ENCODE measurements at places on chromosomes 3 and 15. TPM values are rescaled to one million over a fixed set of nuclear protein-coding genes. Genes with fewer than 3 reads are reported as not detected.

DNA sequence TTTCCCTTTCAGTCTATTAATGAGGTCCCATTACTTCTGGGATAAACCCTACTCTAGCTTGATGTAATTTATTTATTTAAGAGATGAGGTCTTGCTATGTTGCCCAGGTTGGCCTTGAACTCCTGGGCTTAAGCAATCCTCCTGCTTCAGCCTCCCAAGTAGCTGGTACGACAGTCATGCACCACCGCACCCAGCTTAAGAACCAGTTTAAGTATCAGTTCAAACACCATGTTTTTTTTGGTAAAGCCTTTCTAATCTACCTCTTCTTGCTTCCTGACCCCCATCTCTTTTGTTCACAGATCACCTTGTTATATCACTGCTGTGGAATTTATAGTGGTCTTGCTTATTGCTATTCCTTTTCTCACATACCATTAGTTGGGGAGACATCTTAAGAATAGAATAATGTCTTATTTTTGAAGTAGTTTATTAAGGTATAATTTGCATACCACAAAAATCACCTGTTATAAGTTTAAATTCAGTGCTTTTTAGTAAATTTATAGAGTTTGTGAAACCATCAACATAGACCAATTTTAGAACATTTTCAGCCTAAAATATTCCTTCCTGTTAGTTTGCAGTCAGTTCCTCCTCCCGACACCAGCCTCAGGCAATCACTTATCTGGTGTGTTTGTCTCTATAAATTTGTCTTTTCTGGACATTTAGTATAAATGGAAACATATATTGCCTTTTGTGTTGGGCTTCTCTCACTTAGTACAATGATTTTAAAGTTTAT lies 257.9 kb downstream of the PDCD6IP start:
- no peak for DNase-seq

DNA sequence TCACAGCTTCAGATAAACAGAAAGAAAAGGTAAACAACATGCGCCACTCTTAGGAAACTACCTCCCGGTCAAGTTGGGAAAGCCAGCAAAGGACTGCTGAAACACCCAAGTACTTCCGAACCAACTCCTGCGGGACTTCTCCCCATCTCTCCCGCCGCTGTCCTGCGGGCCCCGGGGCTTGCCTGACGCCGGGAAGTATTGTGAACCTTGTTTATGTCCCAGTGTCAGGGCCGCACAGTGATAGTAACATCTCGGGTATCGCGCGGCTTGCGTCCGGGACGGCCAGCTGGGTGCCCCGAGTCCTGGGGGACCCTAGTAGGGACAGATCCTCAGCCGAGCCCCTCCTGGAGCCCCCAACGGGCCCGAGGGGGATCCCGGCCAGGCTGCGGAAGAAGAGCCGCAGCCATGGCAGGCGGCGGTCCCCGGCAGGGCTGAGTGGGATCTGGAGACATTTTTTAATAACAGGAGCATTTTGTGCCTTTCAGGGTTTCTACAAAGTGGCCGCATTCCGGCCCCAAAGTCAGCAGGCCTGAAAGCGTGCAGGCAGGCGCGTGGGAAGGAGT lies 756 bp downstream of the CLPX start:
- peak; percentile 51 for DNase-seq

- no peak for DNase-seq
These were observed 37.7 kb downstream of the AMOTL2 start for GRCh38 chr3:134336587-134336986.

DNA sequence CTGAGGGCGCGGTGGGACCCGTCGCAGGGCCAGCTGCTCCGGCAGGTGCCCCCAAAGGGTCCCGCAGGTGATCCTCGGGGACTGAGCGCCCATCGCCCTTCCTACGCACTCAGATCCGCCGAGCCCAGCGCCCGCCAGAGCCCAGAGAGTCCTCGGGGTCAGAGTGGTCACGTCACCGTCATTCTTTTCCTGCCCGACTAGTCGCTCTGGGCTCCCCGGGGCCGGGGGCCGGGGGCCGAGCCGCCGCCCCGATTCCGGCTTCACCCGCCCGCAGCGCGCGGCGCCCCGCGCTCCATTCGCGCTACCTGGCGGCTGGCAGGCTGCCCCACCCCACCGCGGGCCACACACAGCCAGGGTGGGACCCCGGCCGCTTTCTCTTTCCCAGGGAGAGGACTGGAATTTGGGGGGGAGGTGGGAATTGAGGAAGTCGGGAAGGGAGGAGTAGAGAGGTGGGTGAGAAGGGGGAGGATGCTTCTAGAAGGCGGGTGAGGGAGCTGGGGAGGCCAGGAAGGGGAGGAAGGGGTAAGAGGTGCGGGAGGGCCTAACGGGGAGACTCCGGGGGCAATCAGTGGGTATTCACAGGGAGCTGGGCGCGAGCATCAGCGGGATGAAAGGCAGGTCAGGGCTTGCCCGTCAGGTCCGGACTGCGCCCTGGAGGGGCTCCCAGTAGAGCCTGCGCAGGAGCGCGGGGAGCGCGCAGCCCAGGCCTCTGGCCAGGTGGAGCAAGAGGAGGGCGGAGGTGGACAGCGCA lies 36.1 kb upstream of the EPHB3 start:
- DNase-seq = no peak

GRCh38 chr3:10274601-10275000 lies 18.1 kb downstream of the GHRL start:
- no peak for DNase-seq

DNA sequence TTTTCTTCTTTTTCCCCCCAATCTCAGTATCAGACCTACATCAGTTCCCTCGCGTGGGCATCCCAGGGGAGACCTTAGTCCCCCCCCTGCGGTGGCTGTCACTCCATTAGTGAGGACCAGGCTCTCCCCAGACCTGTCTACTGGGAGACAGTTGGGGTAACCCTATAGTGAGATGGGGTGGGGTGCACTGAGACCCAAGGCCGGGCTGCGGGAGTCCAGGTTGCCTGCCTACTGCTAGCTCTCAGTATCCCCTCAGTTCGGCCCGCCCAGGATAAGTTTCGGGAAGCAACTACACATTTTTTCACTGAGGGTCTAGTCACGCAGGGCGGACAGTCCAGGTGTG lies 671 bp upstream of the DCUN1D1 start:
- DNase-seq = no peak

DNA sequence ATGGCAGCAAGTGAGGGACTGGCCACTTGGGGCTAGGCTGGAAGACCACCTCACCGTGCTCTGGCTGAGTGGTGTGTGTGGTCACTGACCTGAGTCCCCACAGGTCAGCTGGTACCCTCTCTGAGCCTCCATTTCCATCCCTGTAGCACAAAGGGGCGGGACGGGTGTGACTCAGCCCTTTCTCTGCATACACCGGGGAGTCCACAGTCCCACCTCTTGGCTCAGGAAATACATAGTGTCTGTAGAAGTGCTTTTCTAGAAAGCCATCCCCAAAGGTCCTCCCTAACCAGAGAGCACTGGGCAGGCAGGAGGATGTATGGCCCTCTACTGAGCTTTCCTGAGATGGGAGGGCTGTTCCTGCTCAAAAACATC lies 27.2 kb downstream of the WNT7A start:
- no peak for DNase-seq

DNA sequence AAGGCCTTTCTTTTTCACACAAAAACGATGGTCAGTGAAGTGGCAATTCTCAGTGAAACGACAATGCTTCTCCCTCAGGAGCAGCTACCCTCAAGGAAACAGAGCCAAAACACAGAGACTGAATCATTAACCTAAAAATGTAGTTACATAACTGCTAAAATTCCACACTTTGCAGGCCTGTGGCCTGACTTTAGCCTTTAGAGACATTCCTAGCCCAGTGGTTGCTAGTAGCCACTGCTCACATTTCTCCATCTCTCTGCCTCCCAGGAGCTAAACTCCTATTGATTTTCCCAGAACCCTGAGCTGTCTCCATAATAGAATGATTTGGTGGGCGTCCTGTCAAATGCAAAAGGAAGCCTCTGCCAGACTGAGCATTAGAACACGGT lies 630.1 kb upstream of the KCNMB2 start:
- DNase-seq = no peak

GRCh38 chr15:63500265-63501250 lies 3.8 kb upstream of the USP3 start:
- DNase-seq = no peak

- no peak for DNase-seq
These were observed 11.6 kb downstream of the EAF1 start for GRCh38 chr3:15438983-15439382.

AHSG gene
- 0.45 TPM for polyA plus RNA-seq

DNA sequence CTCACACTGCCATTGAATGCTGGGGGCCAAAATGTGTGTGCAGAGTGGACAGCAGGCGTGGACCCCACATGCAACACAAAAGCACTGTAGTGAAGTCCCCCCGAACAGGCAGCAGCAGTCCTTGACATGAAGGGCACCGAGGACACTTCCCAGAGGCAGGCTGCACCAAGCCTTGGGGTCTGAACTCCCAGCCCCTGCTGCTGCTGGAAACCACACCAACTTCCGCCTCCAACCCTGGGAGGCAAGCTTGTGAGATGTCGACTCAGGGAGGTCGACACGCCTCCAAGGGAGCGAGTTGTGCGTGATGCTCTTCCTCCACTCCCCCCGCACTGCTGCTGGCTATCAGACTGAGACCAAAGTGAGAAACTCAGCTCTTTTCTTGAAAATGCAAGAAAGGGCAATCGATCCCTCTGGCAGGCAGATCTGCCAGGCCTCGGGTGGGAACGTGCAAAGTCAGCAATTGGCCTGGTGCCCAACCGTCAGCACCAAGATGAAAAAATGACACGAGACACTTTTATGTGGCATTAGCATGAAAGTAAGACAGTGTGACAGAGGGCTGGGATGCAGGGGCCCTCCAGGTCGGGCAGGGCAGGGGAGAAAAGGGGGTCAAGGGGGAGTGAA lies 43.6 kb downstream of the WHAMM start:
- DNase-seq = no peak

GRCh38 chr3:191962324-191962723 lies 501.4 kb downstream of the PYDC2 start:
- DNase-seq = no peak

PLA2G4E gene
- polyA plus RNA-seq = 1.8 TPM

- no peak for DNase-seq
These were observed 15.5 kb upstream of the ACAP2 start for GRCh38 chr3:195458316-195458717.

ADAMTS9 gene
- polyA plus RNA-seq = 66.9 TPM

- DNase-seq = no peak
These were observed 47.0 kb downstream of the RPLP1 start for GRCh38 chr15:69499521-69500211.

DNA sequence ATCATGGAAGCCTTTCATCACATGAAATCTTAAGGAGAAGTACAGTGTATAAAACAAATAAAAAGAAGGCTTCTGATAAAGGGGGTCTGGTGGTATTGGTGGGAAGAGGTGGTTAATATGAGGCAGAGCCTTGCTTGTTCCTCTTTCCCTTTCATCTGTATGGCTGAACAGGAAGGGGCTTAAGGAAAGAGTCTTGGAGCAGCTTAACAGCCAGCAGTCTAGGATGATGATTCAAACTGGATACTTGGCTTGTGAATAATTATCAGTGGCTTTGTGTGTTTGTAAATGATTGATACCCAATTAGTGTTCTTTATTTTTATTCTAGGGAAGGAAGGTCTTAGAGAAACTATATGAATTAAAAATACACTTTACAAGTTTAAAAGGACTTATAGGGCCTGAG lies 29.1 kb upstream of the TCAIM start:
- no peak for DNase-seq

CPB1 gene
- polyA plus RNA-seq = 0.90 TPM

- no peak for DNase-seq
These were observed 67.9 kb upstream of the UNC13C start for GRCh38 chr15:53910236-53910849.

PPM1L gene
- 12.6 TPM for polyA plus RNA-seq

ERICH6 gene
- 0.23 TPM for polyA plus RNA-seq

DNA sequence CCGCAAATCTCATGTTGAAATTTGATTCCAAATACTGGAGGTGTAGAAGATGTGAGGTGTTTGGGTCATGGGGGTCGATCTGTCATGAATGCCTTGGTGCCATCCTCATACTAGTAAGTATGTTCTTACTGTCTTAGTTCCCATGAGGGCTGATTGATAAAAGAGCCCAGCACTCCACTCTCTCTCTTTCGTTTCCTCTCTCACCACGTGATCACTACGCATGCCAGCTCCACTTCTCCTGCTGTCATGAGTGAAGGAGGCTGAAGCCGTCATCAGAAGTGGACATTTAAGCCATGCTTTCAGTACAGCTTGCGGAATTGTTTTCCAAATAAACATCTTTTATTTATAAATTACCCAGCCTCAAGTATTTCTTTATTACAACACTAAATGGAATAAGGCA lies 6.1 kb downstream of the OR5H15 start:
- no peak for DNase-seq

PRR20G gene
- polyA plus RNA-seq = not detected

GRCh38 chr3:24854748-24855147 lies 360.1 kb upstream of the THRB start:
- DNase-seq = no peak

- DNase-seq = no peak
These were observed 2.5 kb upstream of the LPP start for GRCh38 chr3:188151438-188151837.

BCL2A1 gene
- 0.34 TPM for polyA plus RNA-seq

MINAR1 gene
- polyA plus RNA-seq = 1.7 TPM

- no peak for DNase-seq
These were observed 57.8 kb upstream of the SPPL2A start for GRCh38 chr15:50823281-50823680.

UACA gene
- 127 TPM for polyA plus RNA-seq

SLC28A2 gene
- polyA plus RNA-seq = 0.37 TPM

SLC24A5 gene
- 0.14 TPM for polyA plus RNA-seq

GRCh38 chr3:43273416-43273815 lies 12.9 kb upstream of the SNRK start:
- DNase-seq = peak; percentile 34

DNA sequence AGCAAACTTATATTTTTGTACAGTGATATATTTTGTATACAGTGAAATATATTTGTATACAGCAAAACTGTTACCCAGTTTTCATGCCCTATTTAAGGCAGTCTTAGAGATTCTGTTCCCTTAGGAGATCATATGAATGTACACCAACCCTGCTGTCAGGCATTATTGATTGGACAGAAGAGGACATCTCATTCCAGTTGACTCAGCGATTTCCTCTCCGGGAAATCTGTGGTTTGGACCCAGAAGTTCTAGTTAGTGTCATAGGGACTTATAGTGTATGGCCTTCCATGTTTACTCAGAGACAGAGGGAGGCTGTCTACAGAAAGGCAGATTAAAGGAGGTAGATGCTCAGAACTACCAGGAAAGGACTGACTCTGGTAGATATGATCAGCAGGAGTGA lies 318.8 kb upstream of the KCNMB2 start:
- DNase-seq = no peak

SNURF gene
- polyA plus RNA-seq = 15.0 TPM

DNA sequence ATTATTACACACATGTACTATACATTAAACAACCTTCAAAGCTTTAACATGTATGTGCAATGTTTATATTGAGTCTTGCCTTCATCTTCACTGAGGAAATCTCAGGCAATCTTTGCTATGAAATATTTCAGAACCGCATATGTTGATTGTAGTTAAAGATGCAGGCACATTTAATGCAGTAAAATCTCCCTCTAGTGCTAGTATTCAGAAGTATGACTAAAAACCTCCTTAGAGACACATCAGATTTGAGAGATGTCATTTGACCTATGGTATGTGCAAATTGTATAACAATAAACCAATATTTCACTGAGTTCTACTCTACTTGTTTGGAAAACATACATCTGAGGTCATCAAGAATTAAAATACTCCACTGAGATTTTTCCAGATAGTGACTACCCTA lies 123.8 kb upstream of the C15orf61 start:
- no peak for DNase-seq

GRCh38 chr3:40047406-40047805 lies 238.0 kb downstream of the MYRIP start:
- DNase-seq = no peak

RLBP1 gene
- polyA plus RNA-seq = 0.30 TPM

Data from hindlimb muscle (tissue), 1 donor.